Foreskin melanocyte (primary cell): ENCODE measurements at places on chromosomes 6 and 20.

- DNase-seq = no peak
Measured at GRCh38 chr20:59069026-59069425, 26.4 kb upstream of the PRELID3B start.

DNA sequence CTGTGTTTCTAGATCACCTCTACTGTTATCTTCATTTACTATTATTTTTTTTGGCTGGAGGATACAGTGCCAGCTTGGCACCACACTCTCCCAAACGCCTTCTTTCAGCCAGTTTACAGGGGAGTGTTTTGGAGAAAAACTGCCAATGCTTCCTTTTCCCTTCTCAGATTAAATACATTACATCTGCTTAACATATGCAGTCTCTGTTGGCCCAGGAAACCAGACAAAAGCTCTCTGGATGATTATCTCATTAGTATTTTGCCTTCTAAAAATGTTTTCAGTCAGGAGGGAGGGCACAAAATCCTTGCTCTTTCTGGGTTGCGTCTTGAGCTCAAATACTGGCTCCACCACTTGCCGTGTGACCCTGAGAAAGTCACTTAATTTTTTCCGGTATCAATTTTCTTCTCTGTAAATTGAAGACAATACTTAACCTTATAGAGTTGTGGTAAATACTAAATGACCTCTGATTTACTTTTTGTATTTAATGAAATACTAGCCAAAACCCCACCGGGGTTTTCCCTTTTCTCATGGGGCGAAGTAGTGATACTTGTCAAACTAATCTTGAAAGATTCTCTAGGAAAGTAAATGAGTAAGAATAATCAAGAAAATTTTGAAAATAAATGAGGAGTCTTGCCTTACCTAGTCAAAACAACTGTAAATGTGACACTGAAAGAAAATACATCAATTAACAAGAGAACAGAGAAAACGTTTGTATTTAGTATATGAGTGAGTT lies 146.2 kb downstream of the MMS22L start:
- no peak for DNase-seq

GRCh38 chr6:76682842-76683241 lies 610.4 kb upstream of the IMPG1 start:
- DNase-seq = no peak

DNA sequence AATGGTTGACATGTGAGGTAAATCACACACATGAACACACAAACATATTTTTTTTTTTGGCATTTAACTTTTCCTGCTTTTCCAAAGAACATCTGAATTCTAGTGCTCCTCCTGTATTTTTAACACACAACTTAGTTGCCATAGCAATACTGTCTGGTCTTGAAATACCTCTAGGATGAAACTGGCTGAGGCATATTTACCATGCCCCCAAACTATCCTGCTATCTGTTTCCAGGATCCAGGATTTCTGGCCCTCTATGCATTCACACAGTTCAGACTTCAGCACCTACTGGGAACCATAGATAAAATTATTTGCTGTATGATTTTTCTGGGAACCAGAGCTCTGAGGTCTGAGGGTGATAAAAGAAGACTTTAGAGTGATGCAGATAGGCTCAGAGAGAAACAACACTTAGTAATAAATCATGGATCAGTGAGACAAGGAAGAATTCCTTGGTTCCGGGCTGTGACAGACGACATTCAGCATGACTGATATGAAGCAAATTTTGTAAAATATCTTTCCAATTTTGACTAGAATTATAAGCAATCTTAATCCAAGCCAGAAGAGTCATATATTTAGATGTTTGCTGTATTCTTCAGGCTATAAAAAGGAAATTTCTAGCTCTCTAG lies 359.7 kb downstream of the BTBD9 start:
- DNase-seq = no peak

GRCh38 chr20:24605937-24606455 lies 136.6 kb downstream of the SYNDIG1 start:
- no peak for DNase-seq

DNA sequence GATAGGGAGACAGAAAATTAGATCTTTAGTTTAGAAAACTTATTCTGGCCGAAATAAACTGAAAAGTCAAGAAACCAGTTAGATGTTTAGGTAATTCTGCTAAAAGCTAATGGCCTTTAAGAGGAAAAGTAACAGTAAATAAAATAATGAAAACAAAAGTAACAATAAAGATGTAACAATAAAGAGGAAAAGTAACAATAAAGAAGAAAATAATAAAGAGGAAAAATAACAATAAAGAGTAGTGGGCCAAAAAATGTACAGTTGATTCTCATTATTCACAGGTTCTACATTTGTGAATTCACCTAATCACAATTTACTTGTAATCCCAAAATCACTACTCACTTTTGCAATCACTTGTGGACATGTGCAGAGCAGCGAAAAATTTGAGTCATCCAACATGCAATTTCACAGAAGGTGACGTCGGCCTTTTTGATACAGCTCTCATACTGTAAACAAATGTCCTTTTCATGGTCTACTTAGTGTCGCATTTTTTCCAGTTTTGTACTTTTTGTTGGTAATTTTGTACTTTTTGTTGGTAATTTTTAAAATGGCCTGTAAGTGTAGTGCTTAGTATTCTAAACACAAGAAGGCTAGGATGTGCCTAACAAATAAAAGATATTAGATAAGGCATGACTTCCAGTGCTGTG lies 24.0 kb downstream of the HBS1L start:
- DNase-seq = no peak

- no peak for DNase-seq
Measured at GRCh38 chr6:121971931-121972335, 427.5 kb upstream of the HSF2 start.

DNA sequence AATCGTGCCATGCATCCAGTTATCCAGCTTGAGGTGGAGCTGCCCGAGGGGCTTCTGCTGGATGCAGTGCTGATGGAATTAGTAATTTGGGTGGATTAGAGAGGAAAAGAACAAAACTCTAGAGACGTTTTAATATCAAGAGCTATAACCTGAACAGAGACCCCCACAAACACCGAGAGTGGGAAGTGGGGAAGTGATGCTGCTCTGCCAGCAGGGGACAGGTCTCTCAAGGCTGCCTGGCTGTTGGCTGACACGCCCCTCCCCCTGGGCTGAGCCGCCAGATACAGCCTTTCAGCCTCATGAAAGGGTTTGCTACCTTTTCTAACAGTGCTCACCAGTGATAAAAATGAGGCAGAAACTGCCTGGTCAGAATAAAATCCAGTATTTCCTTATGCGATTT lies 9.6 kb downstream of the LEMD2 start:
- DNase-seq = no peak

DNA sequence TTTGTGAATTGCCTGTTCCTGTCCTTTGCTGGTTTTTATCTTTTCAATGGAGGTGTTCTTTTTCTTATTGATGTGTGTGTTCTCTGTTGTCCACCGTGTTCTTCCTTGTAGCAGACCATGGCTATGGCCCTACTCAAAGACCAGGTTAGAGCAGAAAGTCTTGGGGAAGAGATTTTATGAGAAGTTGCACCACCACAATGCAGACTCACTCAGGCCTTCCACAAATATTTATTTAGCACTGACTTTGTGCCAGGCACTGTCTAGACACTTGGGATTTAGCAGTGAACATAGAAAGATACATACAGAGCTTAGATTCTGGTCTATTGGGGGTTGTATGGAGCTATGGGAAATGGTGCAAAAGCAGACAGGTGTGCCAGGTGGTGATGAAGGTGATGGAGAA lies 98.8 kb downstream of the DTD1 start:
- no peak for DNase-seq

DNA sequence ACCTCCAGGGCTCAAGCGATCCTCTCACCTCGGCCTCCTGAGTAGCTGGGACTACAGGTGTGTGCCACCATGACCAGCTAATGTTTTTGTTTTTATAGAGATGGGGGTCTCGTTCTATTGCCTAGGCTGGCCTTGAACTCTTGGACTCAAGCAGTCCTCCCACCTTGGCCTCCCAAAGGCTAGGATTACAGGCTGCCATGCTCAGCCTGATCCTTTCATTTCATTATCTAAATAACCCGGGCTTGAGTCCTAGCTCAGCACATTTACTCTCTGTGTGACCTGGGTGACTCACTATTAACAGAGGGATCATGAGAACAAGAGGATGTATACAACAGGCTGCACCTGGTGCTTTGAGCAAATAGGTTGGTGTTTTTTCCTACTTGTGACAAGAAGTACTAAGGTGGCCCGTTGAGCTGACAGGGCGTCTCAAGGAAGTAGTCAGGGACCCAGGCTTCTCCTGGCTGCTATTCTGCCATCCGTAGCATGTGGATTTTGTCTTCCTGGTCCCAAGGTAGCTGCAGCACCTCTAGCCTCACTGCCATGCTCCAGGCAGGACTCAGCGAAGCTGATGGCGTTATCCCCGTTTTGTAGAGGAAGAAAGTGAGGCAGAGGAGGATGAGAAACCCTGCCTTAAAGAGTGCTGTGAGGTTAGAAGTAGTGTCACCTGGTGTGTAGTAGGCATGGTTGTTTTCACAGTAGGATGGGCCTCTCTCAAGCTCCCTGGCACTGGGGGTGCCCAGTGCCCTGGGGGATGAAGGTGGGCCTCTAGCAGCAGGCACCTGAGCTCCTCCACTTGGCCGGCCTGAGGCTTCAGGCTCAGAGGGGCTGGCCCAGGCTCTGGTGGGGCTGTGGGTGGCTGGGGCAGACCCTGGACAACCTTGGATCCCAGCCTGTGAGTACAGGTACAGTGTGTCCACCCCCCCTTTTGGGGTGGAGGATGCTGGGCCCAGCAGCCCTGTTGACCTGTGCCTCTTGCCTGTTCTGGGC lies 62.4 kb downstream of the ADNP start:
- no peak for DNase-seq

GRCh38 chr6:140713495-140713894 lies 1339.0 kb upstream of the CITED2 start:
- DNase-seq = no peak

GRCh38 chr20:31717478-31718201 lies 5.0 kb downstream of the BCL2L1 start:
- no peak for DNase-seq

DNA sequence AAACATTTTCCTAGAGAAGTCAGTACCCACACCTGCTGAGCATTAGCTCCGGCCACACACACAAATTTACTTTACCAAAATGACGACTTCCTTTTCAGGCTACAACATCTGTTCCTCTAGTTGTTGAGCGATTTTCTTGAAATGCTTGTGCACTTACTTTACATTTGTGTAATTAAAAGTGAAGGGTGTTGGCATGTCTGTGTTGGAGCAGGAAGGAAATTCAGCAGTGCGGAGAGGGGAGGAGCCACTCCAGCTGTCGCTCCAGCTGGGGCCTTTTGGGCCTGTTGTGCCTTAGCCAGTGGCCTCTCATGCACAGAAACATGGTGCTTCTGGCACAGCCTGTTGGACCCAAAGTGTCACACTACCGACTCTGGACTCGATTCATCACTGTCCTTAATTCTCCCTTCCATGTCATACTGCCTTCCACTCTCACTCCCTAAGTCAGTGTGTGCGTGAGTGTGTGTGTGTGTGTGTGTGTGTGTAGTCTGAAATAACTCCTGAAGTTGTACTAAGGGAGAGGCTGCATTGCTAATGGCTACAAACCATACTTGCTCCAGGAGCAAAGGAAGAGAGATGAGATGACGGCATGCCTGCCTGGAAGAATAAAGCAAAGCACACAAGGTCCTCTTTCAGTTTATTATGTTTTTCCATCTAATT lies 191.8 kb upstream of the ARG1 start:
- DNase-seq = no peak

GRCh38 chr20:5973172-5973571 lies 22.7 kb downstream of the MCM8 start:
- DNase-seq = no peak

DNA sequence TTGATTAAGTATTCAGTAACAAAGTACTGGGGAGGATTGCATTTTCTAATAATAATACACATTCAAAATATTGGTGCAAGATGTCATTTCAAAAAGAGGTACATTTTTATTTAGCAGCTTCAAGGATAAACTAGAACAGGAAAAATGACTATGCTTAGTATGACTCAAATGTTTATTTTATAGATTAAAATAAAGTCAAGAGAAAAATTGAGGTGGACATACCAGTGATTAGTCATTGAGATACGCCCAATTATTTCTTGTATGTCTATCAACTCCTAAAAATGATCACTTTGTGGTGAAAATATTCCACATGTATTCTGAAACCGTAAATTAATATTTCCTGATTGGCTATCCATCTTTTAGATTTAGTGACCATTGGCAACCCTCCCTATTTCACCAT lies 96.7 kb downstream of the PHF3 start:
- no peak for DNase-seq

DNA sequence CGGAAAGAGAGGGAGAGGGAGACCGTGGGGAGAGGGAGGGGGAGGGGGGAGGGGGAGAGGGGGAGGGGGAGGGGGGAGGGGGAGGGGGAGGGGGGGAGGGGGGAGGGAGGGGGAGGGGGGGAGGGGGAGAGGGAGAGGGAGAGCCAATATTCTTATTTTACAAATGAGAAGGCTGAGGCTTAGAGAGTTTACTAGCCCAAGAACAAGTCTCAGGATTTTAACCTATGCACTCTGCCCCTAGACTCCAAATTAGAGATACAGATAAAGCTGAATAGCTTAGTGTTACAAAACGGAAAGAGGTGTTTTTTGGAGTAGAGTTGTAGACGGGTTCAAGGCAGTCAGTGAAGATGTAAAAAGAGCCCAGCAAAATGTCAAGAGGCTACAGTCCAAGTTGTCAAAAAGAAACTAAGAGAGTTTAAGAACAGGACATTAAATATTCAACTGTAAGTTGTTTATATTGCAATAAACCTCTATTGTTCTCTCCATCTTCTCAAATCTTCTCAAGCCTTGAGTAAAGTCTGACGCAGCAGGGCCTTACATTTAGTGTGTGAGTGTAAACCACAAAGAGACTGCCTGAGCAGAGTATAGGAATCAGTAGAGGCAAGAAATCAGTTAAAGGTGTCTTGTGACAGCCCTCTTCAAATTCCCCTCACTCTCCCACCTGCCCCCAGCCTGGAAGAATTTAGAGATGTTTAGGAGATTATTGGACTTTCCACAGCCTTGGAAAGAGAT lies 34.9 kb upstream of the AKIRIN2 start:
- no peak for DNase-seq

GRCh38 chr6:30615219-30615957 lies 1.7 kb downstream of the PPP1R10 start:
- DNase-seq = no peak

GRCh38 chr6:28005152-28005890 lies 48.3 kb downstream of the OR2B6 start:
- no peak for DNase-seq

- no peak for DNase-seq
Measured at GRCh38 chr6:40323881-40324634, 263.1 kb downstream of the LRFN2 start.

DNA sequence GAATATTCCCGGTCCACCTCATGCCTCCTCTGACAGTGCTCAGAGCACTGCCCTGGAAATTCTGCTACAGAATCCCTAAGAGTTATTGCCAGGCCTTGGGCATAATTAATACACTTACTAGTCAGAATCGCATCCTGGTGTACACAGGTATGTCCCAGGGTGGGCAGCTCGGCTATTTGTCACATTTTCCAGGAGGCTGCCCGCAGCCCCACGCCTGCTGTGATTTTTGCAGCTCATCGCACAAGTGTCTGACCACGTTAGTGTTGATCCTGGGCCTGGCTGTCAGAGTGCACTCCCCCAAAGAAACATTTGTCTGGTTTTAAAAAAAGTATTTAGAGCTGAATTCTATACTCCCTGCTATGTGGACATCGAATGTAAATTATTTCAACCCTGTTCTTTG lies 105.4 kb downstream of the CD83 start:
- DNase-seq = no peak

GRCh38 chr6:8027965-8028651 lies 36.1 kb downstream of the BLOC1S5 start:
- DNase-seq = peak; percentile 5
